D341Med (cell line): ENCODE measurements at places on chromosomes 1 and 21.
A peak's percentile ranks its signal among the peaks of the same experiment; 100 is the strongest.

DNA sequence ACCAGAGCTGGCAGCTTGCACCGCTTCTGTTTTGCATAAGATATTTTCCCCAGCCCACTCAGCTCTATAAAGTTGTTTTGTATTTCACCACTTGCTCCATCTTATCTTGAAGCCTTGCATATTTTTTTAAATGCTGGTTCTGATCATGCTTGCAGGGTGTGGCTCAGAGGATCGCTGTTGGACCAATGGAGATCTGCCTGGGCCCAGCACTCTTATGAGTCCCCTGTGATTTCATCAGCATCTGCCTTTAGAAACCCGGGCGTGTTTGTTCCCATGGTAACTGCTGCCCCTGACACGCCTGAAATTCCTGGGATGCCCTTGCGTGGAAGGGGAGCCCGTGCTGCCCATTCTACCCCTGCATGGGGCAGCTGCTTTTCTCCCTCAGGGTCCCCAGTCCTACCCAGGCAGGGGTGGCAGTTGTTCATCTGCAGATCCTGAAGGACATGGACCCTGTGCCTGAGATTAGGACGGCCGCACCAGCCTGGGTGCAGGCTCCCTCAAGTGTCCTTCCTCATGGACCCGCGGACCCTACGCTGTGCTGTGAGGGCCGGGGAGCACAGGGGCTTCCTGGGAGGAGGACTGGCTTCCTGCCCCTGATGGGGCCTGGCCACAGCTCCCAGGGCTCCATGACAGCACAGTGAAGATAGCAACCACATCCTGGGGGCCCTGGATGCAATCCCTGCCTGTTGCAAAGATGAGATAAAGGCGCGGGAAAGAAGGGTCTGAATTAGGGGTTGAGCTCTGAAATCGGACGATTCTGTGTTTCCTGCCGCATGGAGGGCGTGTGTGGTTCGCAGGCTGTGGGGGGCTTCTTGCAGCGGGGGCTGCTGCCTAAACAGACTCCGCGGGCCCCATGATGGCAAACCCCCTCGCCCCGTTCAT is 226.5 kb downstream of the SDCCAG8 start:
- DNase-seq, result no peak

- DNase-seq, result peak; percentile 57
Measured at GRCh38 chr1:202642619-202643291, 67.5 kb downstream of the SYT2 start.

GRCh38 chr21:36806103-36806502 is 107.2 kb downstream of the SIM2 start:
- no peak for DNase-seq

DNA sequence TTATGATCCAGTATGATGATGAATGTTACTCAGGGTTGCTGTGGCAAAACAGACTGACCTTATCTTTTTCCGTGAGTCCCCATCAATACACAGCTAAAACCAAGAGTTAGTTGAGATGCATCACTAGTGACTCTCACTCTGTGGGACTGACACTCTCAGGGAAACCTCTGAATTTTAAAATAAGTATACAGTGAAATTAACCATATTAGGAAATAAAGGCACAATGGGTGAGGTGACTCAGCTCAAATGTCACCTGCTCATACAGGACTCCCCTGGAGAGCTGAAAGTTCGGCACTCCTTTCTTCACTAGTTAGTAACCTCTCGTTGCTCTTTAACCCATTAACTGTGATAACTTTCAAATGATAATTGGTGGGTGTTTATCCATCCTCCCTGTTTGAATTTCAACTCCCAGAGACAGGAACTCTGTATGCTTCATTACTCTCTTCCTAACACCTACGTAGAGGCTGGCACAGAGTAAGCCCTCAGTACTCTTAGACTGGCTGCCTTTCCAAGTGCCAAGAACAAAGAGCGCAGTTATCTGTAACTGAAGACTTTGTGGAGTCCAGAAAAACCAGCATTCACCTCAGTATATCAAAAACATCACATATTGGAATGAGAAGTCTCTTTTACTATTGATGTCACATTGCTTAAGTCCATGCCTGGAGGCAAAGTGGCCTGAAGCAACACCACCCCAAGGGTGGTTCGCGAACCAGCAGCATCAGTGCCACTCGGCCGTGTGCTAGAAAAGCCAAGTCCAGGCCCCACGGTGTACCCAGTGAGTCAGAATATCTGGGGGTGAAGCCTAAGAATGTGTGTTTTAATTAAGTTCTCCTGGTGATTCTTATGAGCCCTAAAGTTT is 91.1 kb downstream of the NIBAN1 start:
- DNase-seq, result no peak

GRCh38 chr1:205729945-205730610 is 19.9 kb downstream of the NUCKS1 start:
- no peak for DNase-seq

DNA sequence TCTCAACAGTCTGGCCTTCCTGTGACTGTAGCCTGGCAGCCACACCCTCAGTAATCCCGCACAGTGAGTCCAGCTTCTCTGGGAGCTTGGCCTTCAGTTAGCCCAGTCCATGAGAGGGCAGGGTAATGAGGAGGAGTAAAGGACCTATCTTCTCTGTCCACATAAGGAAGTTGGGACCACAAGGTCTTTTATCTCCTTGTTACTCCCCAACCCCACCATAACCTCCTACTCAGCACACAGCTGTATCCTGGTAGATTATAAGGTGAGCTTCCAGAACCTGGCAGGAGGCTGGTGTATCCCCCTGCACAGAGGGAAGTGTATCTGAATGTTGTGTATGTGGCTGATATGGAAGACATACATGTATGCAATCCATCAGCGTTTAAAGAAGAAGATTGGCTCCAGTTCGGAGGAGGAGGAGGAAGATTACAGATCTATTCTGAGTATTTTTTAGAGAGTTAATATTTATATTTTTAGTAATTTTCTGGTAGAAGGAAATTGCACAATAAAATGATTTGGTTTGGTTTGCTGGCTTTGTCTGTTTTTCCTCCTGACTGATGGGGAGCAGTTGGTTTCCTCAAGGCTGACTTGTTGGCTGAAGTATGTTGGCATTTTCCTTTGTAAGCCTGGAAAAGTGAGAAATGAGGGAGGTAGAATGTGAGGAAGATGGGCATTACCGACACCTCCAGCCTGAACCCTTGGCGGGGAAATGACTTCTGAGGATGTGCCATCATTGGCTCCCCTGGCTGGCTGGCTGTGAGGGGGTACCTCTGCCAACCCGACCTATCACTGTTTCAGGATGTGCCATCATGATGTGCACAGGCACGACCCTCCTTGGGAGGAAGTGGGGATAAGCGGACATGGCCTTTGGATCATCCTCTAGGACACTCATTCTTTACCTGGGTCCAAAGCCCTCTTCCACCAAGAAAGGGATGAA is 5.0 kb downstream of the C1orf226 start:
- no peak for DNase-seq

GRCh38 chr21:36463991-36464390 is 15.9 kb downstream of the CLDN14 start:
- DNase-seq, result no peak

GRCh38 chr21:14889080-14889810 is 175.6 kb downstream of the NRIP1 start:
- DNase-seq, result no peak

DNA sequence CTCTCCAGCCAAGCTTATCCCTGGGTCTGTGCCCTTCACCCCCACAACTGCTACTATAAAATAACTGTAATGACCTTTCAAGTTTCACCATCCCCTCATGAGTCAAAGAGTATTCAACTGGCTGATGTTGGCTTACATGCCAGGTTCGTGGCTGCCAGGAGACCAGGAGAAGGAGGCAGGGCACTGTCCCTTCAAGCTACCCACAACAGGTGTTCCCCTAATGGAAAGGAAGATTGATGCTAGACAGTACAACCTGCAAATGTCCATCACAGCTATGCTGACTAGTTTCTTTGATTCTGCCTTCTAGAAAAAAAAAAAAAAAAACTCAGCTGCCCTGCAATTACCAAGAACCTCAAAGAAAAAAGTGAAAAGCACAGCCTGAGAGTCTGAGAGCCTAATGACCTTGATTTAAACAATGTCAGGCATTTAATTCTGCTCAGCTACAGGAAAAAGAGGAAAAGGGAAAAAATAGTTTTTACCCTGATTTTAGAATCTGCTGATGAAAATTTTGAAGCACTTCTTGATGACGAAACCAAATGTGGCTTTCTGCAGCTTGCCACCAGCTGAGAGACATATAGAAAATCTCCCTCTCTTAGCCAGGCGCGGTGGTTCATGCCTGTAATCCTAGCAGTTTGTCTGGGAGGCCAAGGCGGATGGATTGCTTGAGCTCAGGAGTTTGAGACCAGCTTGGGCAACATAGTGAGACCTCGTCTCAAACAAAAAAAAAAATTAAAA is 82.7 kb upstream of the ROR1 start:
- DNase-seq, result no peak

GRCh38 chr1:19384113-19384512 is 72.0 kb downstream of the SLC66A1 start:
- DNase-seq, result no peak

- DNase-seq, result no peak
Measured at GRCh38 chr1:112713466-112714312, 1.4 kb downstream of the PPM1J start.

DNA sequence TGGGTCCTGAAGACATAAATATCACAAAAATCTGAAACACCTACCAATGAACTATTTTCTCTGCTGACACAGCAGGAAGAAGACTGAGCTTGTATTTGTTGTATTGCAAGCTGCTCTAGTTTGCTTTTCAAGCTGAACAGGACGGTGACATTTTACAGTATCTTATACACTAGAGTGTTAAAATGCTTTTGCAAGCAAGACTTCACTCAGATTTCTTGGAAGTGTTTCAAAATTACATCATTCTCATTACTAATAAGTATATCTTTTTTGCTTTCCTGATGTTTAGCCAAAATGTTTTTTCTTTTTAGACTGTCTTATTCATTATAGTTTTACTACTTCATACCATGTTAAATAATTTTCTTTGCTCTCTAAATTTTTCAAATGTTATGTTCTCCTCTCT is 427.1 kb upstream of the CXADR start:
- DNase-seq, result no peak

- peak; percentile 41 for DNase-seq
Measured at GRCh38 chr1:235408503-235408960, 41.3 kb downstream of the TBCE start.

DNA sequence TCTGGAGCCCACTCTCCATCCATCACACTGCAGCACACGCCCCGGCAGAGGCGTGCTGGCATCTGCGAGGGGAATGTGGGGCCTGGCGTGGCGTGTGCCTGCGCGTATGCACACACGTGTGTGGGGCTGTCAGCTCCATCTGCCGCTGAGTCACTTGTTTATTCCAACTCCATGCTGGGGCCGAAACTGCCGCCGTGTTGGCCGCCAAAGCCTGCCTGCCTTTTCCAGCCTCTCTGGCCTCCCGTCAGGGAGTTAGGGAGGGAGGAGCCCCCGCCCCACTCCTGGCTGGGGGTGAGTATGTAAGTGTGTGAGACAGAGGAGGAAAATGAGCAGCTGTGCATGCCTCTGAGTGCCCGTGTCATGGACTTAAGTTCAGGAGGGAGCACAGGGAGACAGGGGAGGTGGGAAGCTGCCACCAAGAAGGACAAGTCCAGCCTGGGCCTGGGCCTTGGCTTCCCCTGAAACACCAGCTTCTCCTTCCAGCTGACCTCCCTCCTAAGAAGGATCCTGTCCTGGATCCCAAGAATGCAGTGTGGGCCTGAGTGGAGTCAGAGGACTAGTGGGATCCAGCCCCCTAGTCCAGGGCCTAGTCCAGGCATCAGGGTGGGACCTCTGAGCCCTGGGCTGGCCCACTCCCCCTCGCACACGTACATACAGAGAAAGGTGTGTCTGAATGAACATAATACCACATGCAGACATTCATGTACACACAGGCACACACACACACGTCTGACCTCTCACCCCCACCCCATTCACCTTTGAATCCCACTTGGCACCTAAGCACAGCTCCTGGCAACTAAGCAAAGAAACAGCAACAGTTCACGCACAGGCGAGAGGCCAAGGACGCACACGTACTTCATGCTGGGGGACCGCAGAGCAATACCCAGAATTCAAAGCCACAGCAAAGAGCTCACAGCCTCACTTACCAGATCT is 24.7 kb downstream of the MEF2D start:
- DNase-seq, result no peak

- no peak for DNase-seq
Measured at GRCh38 chr1:27567971-27568299, 36.0 kb downstream of the AHDC1 start.

DNA sequence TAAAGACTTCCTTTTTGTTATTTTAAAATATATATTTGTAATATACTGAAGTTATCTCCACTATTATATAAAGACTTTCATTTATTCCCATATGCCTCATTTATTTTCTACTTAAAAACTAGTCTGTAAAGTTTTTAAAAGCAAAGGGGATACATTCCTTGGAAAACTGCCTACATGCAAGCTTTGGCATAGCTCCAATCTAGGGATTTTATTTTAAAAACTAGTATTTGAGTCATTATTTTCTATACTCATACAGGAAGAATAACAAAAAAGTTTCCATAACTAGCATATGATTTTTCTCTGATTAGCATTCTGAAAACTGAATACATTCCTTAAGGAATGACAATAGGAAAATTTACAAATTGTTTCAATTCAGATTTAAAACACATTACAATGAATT is 88.9 kb downstream of the COL24A1 start:
- no peak for DNase-seq

- DNase-seq, result peak; percentile 42
Measured at GRCh38 chr1:241499910-241500309, 19.6 kb downstream of the FH start.

DNA sequence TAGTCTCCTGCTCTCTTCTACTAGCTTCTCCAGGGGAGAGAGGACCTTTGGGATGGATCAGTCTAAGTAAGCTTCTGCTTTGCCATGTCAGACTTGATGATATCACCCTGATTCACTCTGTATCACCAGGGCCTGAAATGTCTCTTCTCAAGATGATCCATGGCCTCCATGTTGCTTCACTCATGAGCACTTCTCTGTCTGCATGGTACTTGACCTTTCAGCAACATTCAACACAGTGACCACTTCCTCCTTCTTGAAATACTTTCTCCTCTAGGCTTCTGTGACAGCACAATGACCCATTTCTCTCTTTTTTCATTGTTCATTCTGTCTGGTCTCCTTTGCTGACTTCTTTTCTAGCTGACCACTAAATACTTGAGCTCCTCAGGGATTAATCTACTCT is 35.3 kb upstream of the NGF start:
- DNase-seq, result no peak

DNA sequence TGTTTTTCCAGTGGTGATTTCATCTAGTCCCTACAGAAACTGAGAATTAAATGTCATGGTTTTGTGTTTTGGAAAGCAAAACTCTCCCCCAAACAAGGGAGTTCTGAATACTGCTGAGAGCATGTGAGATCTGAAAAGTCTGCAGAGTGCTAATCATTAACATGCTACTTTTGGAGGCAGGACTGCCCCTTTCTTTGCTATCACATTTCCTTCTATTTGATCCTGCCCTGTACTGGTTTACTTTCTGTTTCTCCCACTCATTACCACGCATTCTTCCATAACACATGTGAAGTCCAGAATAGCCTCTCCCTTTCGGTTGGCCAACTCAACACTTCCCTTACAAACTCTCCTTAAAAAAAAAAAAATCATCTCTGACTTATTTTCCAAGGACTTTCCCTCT is 63.6 kb downstream of the GADD45A start:
- DNase-seq, result no peak
